ENCODE measurements at places on chromosomes 3 and 15.

DNA sequence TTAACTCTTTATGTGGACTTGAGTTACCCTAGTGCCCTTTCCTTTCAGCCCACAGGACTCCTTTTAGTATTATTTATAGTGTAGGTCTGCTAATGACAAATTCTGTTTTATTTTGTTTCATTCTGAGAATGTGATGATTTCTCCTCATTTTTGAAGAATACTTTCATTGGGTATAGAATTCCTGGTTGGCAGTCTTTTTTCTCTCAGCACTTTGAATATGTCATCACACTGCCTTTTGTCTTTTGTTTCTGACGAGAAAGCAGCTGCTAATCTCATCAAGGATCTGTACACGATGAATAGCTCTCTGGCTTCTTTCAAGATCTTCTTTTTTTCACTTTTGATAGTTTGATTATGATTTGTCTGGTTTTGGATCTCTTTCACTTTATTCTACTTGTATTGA lies 37.8 kb downstream of the TICRR start:
- DNase-seq, result no peak

DNA sequence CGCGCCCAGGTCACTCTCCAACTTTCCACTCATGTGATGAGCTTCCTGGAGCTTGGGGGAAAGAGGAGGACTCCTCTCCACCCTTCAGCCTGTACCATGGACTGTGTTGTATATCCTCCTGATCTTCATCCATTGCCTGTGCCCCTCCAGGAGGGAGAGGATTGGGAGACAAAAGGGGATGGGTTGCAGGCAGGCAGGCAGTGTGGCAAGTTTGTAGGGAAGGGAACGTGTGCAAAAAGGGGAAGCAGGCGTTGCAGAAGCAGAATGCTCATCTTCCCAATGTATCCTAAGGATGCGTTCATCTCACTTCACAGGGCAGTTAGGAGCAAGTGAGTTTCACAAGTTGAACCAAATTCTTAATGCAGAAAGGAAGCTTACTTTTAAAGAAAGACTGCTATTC lies 28.1 kb upstream of the GHSR start:
- no peak for DNase-seq

DNA sequence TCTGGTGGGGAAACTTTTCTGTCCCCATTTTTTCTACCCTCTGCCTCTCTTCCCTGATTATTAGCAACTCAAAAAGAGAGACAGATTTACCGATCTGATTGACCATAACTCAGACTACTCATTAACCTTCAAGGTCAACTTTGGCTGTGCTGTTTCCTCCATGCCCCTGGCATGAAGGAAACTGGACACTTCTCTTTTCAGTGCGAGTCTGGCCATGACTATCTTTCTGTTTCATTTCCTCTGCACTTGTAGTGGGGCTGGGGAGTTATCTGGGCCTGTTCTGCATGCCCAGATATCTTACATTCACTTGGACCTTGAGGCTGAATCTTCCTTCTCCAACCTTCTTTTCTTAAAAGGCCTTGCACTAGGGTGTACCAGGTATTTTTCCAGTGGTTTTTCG lies 76.9 kb upstream of the SLCO2A1 start:
- DNase-seq, result no peak

DNA sequence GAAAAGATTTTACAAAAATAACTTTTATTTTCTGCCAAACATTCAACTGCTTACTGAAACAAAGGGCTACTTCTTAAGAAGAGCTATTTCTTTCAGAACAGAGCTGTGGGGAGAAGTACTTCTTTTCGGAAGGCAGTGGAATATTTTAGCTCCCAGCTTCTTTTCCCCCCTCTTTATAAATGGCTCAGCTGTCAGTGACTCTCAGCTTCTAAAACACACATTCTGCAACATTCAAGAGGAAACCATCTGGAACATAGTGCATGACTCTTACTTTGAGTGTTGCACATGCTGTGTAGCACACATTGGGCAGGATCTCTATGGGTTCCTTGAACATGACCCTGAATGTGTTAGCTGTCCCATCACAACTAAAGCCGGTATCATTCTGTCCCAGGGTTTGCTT lies 7.0 kb upstream of the C15orf40 start:
- DNase-seq, result no peak

- DNase-seq, result no peak
These were observed 14.5 kb upstream of the LPP start for GRCh38 chr3:188139466-188139865.

DNA sequence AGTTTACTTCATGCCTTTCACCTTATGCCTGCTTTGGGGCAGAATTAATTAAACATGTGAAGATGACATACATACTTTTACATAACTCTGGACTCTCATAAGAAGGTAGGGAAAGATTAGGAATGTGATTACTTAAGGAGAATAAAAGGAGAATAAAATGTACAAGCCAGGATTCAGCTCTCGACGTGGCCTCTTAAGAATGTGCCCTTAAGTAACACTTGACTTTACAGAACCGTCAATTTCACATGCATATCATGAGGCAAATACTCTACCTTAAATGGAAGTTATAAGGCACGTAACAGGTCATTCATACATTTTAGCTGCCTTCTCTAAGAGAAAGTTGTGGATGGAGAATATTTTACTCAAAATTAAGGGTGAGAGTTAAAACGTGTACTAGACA lies 263.7 kb upstream of the LMCD1 start:
- no peak for DNase-seq

- DNase-seq, result no peak
These were observed 42.2 kb downstream of the MUC4 start for GRCh38 chr3:195769551-195769950.

DNA sequence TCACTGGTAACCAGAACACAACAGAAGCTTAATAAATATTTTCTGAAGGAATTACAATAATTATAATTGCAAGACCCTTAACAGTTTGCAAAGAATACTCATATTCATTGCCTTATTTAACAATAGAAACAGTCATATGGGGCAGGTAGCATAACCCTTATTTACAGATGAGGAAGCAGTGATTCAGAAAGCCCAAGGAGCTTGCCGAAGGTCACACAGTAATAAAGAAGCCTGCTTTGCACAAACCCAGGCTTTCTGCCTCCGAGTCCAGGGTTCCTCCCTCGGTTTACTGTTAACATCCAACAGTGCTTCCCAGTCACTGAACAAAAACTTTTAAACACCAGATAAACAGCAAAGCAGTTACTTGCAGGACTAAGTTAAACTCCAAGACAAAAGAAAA lies 35.3 kb downstream of the SRGAP3 start:
- no peak for DNase-seq

GRCh38 chr3:31572236-31573004 lies 39.7 kb downstream of the STT3B start:
- DNase-seq, result no peak

DNA sequence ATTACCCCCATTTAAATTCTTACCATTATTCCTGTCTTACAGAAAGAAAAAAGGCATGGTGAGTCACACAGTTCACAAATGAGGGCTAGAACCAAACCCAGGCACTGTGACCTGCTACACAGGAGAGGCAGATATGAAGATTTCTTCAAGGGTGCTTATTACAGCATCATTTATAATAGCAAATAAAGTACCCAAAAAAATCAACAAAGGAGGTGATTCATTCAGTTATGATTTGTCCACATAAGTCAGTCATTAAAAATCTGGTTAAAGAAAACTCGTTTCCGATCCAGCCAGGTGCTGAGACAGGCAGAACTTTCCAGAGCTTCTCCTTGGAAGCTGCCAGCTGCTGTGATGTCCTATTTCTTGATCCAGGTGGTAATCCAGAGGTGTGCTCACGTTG lies 7.5 kb upstream of the LOXL1 start:
- DNase-seq, result no peak

GRCh38 chr3:10280177-10280529 lies 12.6 kb downstream of the GHRL start:
- no peak for DNase-seq

DNA sequence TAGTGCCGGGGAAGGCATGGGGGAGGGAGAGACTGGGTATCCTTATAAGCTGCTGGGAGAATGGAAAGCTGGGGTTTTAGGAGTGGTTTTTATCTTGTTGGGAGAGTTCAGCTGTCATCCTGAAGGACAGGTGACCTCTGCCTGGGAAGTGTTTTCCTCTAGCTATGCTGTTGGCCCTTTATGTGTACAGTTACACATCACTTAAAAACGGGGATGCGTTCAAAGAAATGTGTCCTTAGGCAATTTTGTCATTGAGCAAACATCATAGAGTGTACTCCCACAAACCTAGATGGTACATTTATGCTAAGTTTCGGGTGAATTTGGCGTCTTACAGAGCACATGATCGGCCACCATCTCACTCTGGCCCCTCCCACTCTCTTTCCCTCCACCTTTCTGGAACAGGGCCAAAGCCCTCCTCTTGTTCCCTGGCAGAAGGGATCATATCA lies 164.3 kb upstream of the NUDT16 start:
- no peak for DNase-seq

DNA sequence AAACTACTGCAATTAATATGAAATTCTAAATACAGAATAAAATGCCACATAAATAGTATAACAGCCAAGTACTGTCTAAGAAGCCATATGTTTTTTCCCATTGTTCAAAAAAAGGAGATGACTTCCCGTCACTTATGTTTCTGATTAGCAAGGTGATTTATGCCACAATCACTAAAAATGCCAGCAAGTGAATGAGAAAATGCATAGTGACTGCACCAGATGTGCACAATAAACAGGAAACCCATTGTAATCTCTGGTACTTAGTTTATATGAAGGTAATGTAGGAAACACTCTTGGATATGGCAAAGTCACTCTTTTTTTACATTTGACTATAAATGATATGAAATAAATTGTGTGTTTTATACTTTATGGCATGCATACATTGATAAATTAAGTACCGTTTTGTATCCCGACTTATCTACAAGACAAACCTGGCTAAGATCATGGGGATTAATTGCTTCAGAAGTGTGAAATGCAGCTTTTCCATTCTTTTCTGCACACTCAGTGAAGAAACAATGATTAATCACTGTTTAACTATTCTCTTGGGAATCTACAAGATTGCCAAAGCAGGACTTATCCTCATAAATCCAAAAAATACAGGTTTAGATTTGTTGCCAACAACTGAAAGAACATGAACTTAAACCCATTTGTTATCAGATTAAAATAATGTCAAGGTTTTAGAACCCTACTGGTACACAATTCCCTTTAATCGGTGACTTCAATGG lies 164.5 kb downstream of the TBC1D5 start:
- no peak for DNase-seq

DNA sequence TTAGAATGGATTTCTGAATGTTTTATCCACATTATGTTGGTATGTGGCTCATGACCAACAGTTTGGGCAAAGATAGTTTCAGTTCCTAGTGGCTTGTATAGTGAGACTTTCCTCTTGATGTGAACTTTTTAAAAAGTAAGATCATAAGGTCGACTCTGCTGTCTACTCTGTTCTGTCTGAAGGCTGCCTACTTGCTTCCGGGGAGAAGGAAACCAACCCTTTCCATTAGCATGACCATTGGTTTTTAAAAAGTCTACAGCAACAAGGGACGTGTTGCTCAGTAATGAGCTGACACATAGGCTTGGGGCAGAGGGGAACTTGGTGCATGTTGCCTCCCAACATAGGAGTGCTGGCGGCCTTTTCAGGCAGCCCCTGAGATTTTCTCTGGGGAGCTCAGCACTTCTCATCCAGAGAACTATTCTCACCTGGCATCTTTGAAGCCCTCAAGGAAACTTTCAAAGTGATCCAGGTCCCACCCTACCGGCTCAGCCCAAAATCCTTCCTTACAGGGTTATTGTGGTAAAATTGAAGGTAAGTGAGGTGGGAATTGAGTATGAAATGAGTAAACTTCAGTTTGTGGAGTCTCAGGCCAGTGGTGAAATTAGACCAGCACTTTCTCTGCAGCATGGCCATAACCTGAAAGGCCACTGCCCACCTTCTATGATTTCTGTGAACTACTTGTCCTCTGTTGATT lies 30.6 kb downstream of the PSMD6 start:
- DNase-seq, result no peak

- DNase-seq, result no peak
These were observed 78.4 kb downstream of the CCR1 start for GRCh38 chr3:46129588-46130272.

DNA sequence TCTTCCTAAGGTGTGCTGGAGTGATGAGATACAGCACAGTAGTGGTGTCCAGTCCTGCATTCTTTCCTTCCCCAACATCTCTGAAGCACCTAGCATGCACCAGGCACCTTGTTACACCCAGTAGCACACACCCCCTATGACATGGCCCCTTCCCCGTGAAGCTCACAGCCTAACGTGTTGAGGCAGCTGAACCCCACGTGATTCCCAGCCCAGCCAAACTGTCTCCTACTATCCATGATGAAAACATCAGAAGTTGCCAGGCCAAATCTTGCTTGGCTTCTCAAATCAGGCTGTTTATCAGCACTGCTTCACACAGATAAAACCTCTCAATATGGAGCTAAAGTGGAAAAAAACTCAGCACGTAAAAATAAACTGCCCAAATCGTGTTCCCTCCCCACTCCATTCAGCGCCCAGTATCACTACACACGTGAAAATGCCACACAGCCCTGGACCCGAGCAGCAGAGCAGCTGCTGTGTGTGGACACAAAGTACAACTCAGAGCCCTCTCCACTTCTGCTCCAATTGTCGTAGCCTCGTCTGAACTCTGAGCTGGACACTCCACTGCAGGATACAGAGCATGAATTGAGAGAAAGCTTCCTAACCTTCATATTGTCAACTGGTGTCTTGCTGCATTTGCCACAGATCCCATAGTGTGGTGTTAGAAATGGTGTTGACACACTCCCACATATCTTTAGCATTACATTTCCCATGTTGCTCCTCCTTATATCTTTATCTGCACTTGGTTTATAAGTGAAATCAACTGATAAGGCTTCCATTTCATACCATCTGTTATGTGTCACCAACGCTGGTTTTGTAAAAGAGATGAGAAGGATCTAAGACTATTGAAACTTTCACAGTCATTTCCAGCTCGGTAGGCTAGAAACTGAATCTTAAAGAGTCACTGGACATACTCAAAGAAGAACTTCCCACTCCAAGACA lies 279.8 kb downstream of the RORA start:
- no peak for DNase-seq

DNA sequence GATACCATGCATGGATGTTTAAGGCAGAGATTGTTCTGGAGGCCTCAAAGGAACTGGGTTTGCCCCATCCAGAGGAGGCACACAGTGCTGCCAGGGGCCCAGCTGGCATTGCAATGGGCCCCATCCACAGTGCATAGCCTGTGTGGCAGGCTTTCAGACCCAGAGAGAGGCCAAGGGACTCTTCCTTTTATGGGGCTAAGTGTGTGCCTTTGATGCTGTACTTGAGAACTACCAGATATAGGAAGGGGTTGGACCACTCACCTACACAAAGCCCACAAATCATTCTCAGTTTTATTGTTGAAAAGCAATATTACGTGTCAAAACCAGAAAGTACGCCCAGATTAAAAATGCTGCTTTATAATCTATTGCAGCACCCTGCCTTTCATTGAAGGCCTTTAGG lies 134.9 kb downstream of the EPHB1 start:
- no peak for DNase-seq

- no peak for DNase-seq
These were observed 22.6 kb downstream of the CCRL2 start for GRCh38 chr3:46429671-46430070.

GRCh38 chr3:120156699-120157098 lies 62.5 kb upstream of the GSK3B start:
- DNase-seq, result no peak

GRCh38 chr15:60583194-60583593 lies 104.3 kb upstream of the ICE2 start:
- DNase-seq, result no peak

GRCh38 chr3:177647876-177648275 lies 450.6 kb upstream of the TBL1XR1 start:
- DNase-seq, result no peak
